ENCODE measurements at places on chromosomes 3 and 15.

DNA sequence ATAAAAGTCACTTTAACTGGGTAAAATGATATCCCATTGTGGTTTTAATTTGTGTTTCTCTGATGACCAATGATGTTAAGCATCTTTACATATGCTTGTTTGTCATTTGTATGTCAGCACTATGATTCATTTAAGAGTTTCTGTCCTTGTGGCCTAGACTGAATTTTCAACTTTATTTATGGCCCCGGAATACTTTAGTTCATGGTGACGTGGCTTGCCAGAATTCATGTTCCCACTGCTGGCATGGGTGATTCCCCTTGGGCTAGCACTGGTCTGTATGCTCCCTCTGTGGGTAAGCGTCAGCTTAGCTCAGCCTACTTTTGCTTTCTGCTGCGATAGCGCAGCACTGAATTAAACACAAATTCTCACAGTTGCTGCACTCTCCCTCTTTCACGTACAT is 436.3 kb upstream of the SGO1 start:
- DNase-seq, result no peak

GRCh38 chr15:47959617-47960413 is 161.0 kb upstream of the SLC24A5 start:
- DNase-seq, result no peak

GRCh38 chr3:75295013-75295412 is 369.1 kb upstream of the FRG2C start:
- no peak for DNase-seq

DNA sequence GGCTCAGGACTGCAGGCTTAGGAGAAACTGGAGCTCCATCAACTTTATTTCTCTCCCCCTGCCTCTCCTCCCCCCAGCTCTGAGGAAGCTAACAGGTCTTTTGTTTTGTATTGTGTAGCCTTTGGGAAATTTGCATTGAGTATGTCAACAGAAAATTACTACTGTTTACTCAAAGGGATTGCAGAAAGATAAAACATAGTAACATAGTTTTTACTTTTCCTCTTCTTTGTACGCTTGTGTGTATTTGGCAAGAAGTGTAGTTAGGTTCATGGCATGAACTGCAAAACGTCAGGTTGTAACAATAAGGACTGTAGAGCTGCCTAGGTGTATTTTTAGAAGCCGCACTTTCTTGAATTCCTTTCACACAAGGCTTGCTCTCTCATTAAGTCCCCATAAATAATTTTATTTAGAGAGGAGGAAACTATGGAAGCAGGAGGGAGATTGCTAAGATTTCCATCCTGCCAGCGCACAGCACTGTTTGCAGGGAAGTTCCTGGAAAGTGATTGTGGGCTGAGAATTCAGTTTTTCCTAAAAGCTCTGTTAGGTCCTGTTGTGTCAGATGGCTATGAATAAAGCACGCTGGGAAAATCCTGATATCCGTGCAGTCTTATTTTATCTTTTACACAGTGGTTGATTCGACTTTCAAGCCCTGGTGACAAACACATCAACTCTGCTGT is 21.1 kb upstream of the SATB1 start:
- no peak for DNase-seq

DNA sequence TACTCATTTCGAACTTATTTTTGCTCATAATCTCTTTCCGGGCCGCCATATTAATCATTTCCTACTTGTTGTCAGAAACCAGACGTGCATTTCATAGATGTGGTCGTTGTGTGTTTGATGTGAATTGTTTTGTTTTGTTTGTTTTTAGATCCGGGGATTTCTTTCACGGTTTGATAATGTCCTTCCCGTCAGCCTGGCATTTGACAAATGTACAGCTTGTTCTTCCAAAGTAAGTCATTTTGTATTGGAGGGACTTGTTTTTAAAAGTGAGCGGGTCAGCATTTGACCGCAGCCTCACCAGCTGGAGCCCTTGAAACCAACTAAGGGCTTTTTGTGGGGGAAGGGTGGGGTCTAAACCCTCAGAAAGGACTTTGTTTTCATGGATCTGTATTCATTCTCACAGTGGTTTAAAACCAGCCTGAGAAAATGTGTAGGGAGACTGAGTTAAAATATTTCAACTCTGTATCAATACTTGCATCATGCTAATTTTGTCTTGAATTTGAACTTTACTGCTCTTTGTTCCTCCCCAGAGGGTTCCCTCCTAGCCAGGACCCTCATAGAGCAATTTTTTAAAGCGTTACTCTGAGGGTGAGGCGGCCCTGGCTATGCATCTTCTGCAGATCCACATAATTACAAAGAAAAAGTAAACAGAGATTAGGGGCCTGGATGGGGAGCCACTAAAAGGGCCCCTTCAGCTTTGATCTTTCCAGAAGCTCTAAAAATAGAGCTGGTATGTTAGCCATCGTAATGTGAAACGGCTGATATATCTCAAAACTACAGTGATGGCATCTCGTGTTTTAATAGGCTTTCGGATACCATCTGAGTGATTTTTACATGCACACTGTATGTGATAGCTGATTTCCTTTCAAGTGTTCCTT is 107.9 kb downstream of the ATG7 start:
- no peak for DNase-seq

DNA sequence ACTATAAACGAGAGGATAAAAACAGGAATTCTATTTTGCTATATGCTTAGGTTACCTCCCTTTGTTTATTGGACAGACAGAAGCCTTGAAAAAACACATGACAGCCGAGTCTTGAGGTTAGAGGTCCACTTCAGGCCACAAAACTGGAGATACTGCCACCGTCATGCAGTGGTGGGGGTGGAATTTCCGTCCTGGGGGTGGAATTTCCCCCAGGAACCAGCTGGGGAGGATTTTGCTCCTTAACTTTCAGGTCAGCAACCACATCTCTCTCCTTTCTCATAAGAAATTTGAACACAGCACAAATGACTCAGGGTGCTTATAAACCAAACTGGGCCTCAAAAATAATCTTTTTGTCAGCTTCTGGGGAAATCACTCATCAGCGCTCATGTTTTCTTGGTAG is 545.8 kb upstream of the ADAMTS9 start:
- DNase-seq, result no peak

- no peak for DNase-seq
These were observed 26.5 kb downstream of the CFAP161 start for GRCh38 chr15:81160312-81161159.

DNA sequence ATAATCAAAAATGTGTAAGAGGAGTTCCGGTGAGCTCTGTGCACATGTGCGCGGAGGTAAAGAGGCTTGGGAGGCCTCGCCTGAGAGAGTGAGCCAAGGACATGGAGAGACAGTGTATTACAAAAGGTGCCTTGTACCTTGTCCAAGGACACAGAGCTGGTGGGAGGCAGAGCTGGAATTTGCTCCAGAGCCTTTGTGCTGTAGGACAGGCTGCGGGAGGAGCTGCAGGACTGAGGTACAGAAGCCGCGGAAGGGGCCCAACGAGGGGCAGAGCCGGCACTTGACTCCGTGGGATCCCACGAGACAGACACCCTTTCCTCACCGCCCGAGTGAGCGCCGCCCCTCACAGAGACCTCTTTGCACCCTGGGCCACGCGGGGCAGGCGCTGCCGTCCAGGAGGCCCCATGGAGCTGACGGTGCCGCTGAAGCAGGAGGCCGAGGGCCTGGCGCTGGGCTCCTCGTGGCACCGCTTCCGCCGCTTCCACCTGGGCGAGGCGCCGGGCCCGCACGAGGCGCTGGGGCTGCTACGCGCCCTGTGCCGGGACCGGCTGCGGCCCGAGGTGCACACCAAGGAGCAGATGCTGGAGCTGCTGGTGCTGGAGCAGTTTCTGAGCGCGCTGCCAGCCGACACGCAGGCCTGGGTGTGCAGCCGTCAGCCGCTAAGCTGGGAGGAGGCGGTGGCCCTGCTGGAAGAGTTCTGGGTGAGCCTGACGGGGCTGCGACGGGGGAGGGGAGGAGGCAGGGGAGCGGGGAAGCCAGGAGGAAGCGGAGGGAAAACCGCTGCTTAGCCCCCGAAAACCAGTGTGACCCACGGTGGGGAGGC is 68.7 kb downstream of the SLTM start:
- DNase-seq, result peak; percentile 9

- DNase-seq, result no peak
These were observed 83.0 kb downstream of the AKAP13 start for GRCh38 chr15:85463276-85463892.

GRCh38 chr3:158777161-158777873 is 24.5 kb upstream of the MFSD1 start:
- DNase-seq, result no peak

DNA sequence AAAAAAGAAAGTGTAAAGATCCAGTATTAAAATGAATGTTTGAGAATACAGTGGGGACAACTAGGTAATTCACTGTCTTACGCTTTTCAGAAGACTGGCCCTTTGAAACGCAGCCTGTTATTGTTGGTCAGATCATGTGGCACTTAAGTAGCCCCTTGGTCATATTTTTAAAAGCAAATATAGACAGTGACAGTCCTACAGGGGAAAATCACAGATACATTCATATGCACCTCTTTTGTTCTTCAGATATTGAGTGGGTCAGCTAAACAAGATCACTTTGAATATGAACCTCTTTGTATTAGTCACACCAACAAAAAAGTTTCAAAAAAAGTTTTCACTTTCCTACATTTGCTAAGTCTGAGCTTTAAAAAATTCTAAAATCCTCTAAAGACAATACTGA is 36.0 kb downstream of the TIGIT start:
- no peak for DNase-seq

GRCh38 chr3:172042136-172042662 is 2.8 kb downstream of the FNDC3B start:
- no peak for DNase-seq

DNA sequence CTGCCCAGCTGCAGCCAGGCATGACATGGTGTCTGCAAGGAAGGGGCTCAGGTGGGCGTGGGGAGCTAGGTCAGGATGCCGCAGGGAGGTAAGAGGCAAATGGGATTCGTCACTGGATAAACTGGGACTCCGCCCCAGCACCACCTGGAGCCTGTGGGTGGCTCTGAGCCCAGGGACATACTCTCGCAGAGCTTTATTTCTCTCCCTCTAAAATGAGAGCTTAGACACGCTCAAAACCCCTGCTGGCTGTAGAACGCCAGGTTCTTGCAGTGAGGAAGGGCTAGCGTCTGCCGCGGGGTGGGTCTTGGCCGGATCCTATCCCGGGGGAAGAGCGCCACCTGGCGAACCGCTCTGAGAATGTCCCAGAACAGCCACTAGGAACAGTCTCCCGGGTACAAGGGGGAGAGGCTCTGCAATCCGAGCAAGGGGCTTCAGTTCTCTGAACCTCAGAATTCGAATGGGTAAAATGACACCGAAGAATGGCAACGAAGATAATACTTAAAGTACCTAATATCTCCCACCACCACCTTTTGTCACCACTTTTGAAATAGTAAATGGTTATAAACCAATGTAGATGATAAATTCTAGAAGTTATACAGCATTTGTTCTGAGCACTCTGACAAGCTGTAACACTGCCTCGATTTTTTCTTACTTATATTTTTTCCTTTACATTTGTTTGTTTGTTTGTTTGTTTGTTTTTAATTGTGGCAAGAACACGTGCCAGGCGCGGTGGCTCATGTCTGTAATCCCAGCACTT is 53.2 kb upstream of the SRGAP3 start:
- DNase-seq, result peak; percentile 81

Data from stimulated activated CD4-positive, alpha-beta T cell treated with anti-CD3 and anti-CD28 coated beads, Interleukin-4, amount 100 ng/mL, for 1 hour (primary cell).